ENCODE measurements at places on chromosomes 16 and 17.

- H3K36me3 ChIP-seq: no peaks in the 10 kb centered on the region
- H3K27me3 ChIP-seq: peaks cover 2% of the 10 kb centered on the region
- no peak overlapping the region for H3K4me3 ChIP-seq
- H3K4me1 ChIP-seq: no peaks in the 10 kb centered on the region
Observed at GRCh38 chr17:57915544-57915943, 39.7 kb downstream of the CUEDC1 start.

DNA sequence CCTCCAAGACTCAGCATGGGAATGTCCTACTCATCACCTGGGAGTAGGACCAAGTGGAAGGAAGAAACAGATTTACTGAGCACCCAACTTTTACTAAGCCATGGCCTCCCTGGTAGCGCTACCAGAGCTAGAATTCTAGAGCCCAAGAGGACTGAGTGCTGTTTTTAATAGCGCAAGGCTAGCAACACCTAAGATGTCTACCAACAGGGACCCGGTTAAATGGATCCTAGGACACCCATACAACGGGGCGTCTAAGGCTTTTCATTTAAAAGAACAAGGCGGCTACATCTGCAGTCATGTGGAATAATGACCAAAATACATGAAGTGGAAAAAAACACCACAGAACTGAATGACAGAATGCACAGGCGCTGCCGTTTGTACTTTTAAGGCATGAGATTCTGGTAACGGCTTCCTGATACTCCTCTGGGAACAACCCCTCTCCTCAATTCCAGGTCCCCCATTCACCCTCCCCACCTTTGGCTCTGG, 5.1 kb downstream of the GGA2 start:
- no peaks in the 10 kb centered on the region for H3K27me3 ChIP-seq
- H3K36me3 ChIP-seq: peaks cover 34% of the 10 kb centered on the region
- H3K4me1 ChIP-seq: peaks cover 72% of the 10 kb centered on the region
- peak overlapping the region; percentile 57 for H3K4me3 ChIP-seq

- no peak overlapping the region for H3K4me3 ChIP-seq
- no peak overlapping the region for H3K27ac ChIP-seq
Observed at GRCh38 chr16:83409347-83409746, 398.4 kb upstream of the HSBP1 start.

DNA sequence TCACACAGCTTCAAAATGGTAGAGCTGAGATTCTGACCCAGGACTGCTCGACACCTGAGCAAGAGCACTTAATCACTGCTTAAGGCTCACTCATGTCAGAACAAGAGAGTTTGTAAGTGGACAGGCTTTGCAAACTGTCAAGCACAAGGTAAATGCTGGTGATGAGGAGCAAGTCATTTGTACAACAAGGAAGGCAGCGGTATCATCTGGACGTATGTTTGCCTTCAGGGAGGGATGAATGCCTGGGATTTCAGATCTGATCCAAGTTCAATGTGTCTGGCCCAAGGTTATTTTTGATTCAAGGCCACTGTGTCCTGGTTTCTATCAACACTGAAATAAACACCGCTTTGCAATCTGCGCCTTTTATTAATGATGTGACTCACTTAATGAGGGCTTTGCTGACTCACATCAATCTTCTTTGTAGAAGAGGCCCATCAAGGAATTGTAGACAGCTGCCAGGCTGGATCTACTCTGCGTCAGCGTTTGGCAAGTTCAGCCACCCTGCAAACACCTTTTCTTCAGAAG, 174.4 kb upstream of the HS3ST3A1 start:
- no peak for DNase-seq
- H3K27me3 ChIP-seq: no peaks in the 10 kb centered on the region
- peaks cover 9% of the 10 kb centered on the region for H3K36me3 ChIP-seq
- no peak overlapping the region for H3K4me3 ChIP-seq
- no peaks in the 10 kb centered on the region for H3K4me1 ChIP-seq
- H3K27ac ChIP-seq: no peak overlapping the region

DNA sequence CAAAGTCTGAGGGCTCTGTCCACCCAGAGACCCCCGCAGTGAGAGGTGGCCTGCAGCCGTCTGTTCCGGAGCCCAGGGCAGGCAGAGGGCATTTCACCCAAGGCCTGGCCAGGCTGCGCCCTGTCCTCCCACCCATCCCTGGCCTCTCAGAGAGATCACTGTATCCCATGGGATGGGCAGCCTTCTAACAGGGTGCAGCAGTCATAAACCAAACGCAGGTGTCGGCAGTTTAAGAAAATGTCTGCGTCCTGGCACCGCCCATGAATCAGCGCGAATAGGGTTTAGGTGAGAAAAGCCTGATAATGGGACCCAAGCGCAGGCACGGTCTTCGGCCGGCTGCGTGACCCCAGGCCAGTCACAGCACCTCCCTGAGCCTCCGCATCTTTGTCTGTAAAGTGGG, 5.4 kb downstream of the CYBA start:
- peaks cover 8% of the 10 kb centered on the region for H3K4me1 ChIP-seq
- H3K36me3 ChIP-seq: peaks cover 25% of the 10 kb centered on the region
- DNase-seq: no peak
- H3K27ac ChIP-seq: no peak overlapping the region

All from T-helper 2 cell treated with Interferon-gamma antibody and Interleukin-4, amounts not matched to agents 5 μg/mL and 100 μg/mL, for 36 hours (primary cell).